Stimulated activated CD4-positive, alpha-beta T cell treated with anti-CD3 and anti-CD28 coated beads, Interleukin-1b, Interleukin-23, amount 100 ng/mL, for 1 hour (primary cell): ENCODE measurements at places on chromosomes 1 and 21.

GRCh38 chr1:86846164-86846647 lies 67.7 kb downstream of the SELENOF start:
- DNase-seq = no peak

GRCh38 chr1:174052621-174053020 lies 30.5 kb upstream of the RC3H1 start:
- DNase-seq = no peak

DNA sequence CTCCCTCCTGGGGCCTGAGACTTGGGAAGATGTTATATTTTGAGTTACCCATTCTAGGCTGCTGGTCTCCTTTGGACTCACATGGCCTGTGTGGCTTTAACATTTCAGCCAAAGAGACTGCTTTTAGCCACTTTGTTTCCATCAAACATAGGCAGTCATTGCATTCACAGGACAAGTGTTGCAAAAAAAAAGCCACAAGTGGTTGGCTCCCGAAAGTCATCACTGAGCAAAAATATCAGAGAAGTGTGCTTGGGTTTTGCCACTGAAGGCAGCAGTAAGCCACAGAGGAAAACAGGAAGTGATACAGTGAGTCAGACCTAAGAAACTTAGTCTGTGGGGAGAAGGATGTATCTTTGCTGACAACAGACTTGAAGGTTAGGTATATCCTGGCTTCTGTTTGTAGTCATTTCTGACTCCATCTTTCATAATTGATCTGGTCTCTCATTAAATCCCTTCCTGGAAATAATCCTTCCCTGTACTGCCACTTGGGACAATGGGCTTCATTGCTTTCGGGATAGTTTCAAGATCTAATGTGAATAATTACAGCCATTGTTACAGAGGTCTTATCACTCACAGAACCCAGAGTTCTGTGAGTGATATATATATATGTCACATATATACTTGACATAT lies 80.9 kb downstream of the COLGALT2 start:
- peak; percentile 6 for DNase-seq

DNA sequence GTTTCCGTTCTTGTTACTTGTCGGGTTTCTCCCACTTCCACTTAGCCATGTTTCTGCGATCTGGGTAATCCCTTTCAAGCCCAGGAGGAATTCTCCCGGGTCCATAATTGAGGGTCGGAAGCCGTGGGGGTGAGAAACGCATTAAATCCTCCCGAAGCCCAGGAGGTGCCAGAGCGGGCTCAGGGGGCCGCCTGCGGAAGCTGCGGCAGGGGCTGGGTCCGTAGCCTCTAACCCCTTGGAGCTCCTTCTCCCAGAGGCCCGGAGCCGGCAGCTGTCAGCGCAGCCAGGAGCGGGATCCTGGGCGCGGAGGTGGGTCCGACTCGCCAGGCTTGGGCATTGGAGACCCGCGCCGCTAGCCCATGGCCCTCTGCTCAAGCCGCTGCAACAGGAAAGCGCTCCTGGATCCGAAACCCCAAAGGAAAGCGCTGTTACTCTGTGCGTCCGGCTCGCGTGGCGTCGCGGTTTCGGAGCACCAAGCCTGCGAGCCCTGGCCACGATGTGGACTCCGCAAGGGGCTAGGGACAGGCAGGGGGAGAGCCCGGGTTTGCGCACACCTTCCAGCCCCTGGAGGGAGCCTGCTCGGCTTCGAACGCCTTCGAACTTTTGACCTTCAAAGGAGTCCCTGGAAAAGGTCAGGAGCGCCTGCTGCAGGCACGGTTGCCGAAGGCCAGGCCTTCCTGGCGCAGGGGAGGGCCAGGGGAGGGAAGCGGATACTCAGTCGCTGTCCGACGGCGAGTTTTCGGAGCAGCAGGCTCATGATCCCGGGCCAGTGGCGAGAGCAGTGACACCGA lies 1.7 kb upstream of the SIM2 start:
- no peak for DNase-seq

GRCh38 chr1:2073382-2074230 lies 23.4 kb downstream of the PRKCZ start:
- no peak for DNase-seq

GRCh38 chr1:223374064-223374610 lies 10.2 kb upstream of the SUSD4 start:
- no peak for DNase-seq
